ENCODE measurements at places on chromosomes 6 and 20.

GRCh38 chr6:53433261-53433950 lies 84.7 kb upstream of the ELOVL5 start:
- no peak overlapping the region for H3K4me3 ChIP-seq
- no peaks in the 10 kb centered on the region for H3K36me3 ChIP-seq
- no peak overlapping the region for H3K27ac ChIP-seq
- DNase-seq: no peak

GRCh38 chr20:38673725-38674091 lies 50.6 kb upstream of the SLC32A1 start:
- H3K36me3 ChIP-seq: no peaks in the 10 kb centered on the region
- peak overlapping the region; percentile 52 for H3K4me3 ChIP-seq
- H3K4me1 ChIP-seq: peaks cover 12% of the 10 kb centered on the region
- no peak for DNase-seq
- H3K27me3 ChIP-seq: peaks cover 15% of the 10 kb centered on the region

DNA sequence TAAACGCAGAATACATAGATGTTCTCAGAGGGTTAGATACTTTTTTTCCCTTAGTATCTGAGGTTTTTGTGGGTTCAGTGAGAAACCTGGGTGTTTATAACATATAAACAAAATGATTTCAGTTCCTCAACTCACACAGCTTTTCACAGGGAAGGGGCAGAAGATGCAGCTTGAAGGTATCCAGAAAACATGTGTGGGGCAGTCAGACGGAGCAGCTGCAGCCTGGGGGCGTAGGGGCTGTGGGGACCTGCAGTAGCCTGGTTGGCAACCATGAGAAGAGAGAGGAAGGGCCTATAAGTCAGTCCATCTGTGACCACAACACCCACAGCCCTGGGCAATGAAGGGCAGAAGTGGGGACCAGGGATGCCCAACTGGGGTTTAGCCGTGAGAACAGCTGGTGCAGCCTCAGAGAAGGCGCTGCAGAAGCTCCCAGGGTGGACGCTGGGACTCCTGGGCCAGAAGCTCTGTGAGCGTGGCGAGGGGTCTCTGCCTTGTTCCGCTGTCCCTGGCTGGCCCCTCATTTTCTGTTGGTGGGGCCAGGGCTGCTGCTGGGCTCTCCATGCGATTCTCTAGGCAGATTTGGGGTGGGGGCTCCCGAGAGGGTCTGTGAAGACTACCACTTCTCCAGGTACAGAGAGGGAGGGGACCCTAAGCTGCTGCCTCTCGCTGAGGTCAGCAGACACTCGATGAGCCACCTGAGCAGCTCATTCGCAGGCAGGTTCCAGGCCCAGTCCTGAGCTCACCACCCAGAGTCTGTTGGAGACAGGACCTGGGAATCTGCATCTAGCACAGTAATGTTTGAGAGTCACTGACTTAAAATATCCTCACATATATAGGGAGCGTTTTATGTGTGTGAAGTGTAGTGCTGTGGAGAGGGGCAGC lies 181.2 kb downstream of the ZDHHC14 start:
- no peaks in the 10 kb centered on the region for H3K4me1 ChIP-seq
- H3K36me3 ChIP-seq: no peaks in the 10 kb centered on the region
- no peak overlapping the region for H3K27ac ChIP-seq

GRCh38 chr20:558117-558516 lies 14.5 kb upstream of the CSNK2A1 start:
- no peaks in the 10 kb centered on the region for H3K4me1 ChIP-seq
- H3K36me3 ChIP-seq: no peaks in the 10 kb centered on the region
- no peaks in the 10 kb centered on the region for H3K27me3 ChIP-seq
- no peak for DNase-seq
- no peak overlapping the region for H3K27ac ChIP-seq
- H3K4me3 ChIP-seq: no peak overlapping the region

DNA sequence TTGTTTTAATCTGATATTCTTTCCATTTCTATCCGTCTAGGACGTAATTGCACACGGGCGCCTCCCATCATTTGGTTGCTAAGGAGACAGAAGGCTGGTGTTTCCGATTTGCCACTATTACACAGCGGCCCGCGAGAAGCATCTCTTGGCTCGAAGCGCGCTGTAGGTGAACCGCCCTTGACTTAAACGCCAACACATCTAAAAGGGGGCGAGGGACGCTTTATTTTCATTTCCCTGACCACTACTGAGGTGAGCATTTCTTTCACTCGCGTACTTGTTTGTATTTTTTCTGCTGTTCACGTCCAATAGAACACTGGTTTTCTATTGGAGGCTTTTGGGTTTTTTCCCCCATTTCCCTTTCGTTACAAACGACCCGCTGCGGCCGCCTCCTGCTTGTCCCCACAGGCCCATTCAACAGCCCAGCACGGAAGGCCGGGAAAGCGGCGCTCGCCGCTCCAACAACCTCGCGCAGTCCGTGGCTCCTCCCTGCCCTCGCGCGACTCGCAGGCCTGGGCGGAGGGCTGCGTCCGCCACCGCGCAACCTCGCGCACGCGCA lies 505 bp upstream of the WRNIP1 start:
- H3K27me3 ChIP-seq: no peaks in the 10 kb centered on the region
- peaks cover under 1% of the 10 kb centered on the region for H3K36me3 ChIP-seq
- DNase-seq: peak; percentile 59
- peak overlapping the region; percentile 90 for H3K27ac ChIP-seq
- H3K4me3 ChIP-seq: peak overlapping the region; percentile 58

- no peaks in the 10 kb centered on the region for H3K27me3 ChIP-seq
- H3K27ac ChIP-seq: no peak overlapping the region
- H3K4me3 ChIP-seq: no peak overlapping the region
These were observed 45.2 kb downstream of the RSPH3 start for GRCh38 chr6:158954753-158955152.

DNA sequence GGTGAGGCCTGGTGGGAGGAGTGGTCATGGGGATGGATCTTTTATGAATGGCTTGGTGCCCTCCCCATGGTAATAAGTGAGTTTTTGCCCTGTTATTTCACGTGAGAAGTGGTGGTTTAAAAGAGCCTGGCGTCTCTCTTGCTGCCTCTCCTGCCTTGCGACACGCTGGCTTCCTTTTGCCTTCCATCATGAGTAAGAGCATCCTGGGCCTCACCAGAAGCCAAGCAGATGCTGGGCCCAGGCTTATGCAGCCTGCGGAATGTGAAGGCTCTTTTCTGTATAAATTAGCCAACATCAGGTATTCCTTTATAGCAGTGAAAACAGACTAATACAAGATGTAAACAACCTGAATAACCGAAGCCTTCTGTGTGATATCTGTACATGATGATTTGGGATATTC lies 27.6 kb downstream of the VTA1 start:
- DNase-seq: no peak
- no peak overlapping the region for H3K4me3 ChIP-seq
- no peaks in the 10 kb centered on the region for H3K27me3 ChIP-seq
- no peak overlapping the region for H3K27ac ChIP-seq
- H3K36me3 ChIP-seq: peaks cover 53% of the 10 kb centered on the region

DNA sequence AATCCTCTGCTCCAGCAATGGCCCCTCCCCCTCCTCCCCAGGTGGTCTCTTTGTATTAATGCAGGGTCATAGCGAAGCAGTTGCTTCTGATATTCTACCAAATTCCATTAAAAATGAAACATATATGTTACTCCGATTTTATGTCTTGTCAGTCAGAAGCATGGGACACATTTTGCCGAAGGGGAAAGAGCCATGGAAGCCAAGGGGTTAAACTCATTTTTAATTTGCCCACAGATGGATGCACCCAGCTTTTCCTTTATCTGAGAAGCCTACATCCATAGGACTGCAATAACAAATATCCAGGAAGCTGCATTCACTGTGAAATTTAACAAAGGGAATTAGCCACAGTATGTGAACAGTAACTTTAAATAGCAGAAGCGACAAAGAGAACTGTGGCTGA lies 688.2 kb downstream of the QKI start:
- H3K4me3 ChIP-seq: no peak overlapping the region
- no peaks in the 10 kb centered on the region for H3K36me3 ChIP-seq
- no peaks in the 10 kb centered on the region for H3K27me3 ChIP-seq

DNA sequence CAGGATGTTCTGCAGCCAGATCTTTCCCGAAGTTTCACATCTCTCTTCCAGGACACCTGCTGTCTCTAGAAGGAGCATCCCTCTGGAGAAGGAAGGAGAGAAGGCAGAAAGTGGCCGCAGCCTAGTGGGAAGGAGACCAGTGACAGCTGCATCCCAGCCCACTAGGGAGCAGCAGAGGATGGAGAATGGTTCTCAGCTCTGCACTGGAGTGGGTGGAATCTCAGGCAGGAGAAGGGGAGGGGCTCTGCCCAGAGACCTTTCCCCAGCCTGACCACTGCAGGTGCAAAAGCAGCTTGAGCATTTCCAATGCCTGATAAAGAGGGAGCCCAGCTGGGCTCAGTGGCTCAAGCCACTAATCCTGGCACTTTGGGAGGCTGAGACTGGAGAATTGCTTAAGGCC lies 32.3 kb downstream of the NCR2 start:
- peaks cover 15% of the 10 kb centered on the region for H3K4me1 ChIP-seq
- H3K4me3 ChIP-seq: no peak overlapping the region
- peaks cover 31% of the 10 kb centered on the region for H3K27me3 ChIP-seq
- no peaks in the 10 kb centered on the region for H3K36me3 ChIP-seq
- DNase-seq: no peak
- no peak overlapping the region for H3K27ac ChIP-seq

Measured in effector memory CD4-positive, alpha-beta T cell (primary cell).